Substantia nigra (tissue), 51 donors: ENCODE measurements at places on chromosomes 7 and 10.

GRCh38 chr10:91610444-91610843 is 22.4 kb downstream of the PPP1R3C start:
- no peak for DNase-seq

DNA sequence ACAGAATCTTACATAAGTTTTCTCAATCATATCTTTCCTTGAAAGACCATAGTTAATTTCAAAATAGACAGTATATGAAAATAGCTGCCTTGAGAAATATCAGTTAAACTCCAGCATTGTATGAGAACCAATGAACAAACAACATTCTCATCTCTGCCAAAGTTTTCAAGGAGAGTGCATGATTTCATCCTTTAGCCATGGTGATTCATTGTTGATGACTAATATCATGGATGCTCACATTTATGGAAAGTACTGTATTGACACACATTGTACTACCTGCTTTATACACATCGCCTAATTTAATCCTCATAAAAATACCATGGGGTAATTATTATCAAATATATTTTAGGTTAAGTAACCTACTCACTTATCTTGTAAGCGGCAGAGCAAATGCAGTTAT is 250.3 kb downstream of the CNTNAP2 start:
- no peak for DNase-seq

DNA sequence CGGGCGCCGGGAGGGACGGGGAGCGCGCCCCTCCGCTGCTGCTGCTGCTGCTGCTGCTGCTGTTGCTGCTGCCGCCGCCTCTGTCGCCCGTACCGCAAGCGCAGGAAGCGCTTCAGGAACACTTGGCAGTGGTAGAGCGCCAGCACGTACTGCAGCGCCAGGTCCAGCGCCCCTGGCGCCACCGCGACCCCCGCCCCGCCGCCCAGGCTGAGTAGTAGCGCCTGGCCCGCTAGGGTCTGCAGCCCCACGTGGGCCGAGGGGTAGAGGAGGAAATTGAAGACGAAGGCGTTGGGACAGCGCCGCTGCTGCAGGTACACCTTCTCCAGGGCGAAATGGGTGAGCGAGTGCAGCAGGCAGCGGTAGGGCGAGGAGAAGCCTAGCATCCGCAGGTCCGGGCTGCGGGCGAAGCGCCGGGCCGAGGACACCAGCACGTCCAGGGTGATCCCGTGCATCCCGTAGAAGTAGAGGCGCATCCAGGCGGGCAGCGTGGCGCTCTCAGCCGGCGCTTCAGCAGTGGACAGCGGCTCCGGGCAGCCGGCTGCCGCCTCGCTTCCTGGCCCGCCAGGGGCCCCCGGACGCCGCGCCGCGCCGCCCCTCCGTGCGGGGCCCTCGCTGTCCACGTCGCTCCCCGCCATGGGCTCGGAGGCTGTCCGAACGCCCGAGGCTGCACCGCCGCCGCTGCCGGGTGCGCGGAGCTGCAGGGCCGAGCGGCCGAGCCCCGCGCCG is at the start of gene TMEM229A:
TSS of gene TMEM229A (minus strand) at position 699 of the 726 bp plus-strand sequence. CDS start at position 635, 64 bp downstream.
- peak; percentile 68 for DNase-seq

DNA sequence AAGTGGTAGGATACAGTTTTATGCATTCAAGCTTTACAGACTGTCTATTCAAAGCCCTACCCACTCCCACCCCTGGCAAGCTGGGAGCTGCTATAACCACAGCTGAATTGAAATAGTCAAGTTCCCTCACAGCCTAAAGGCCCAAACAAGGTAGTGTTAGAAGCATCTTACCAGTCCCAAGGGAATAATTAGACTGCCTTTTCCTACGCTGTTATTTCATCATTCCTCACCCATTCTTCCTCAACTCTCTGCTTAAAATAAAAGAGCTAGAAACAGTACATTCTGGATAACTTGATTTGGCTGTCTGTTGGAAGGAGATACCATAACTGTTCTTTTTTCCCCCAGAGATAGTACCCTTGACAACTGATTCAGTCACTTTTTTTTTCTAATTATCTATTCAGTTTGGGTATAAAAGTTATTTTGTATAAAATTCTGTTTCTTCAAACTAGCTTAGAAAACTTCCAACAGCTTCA is 54.0 kb downstream of the RAPGEF5 start:
- no peak for DNase-seq

DNA sequence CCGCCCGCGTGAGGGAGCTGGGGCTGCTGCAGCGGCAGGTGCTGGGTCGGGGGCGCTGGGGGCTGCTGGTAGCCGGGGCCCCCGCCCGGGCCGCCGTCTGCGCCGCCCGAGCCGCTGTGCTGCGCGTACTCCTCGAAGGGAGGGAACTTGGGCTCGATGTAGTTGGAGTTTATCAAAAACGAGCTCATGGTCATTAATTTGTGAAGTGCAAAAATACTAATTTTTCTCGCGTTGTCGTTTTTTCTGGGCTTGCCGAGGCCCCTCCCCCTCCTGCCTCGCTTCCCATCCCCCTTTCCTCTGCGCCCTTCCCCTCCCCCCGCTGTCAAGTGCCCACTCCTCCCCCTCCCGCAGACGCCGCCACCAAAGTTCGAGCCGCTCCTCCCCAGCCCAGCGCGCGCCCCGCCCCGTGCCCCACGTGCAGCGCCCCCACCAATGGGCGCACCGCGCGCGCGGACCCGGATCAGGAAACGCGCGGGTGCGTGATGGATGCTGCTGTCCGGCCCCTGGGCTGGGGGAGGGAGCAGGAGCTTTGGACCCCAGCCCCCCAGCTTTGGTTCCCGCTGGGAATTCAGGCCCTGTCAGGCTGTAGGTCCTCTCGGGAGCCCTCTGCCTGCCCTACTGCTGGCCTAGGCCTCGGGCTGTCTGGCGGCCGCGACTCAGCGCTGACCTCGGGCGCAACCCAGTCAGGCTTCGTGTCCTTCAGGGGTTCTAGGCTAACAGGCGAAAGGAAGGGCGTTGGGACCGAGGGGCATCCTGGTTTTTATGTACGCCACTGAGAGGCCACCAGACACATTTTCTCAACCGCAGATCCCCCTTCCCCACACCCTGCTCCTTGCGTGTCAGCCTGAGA is at the start of gene HOXA4:
TSS of gene HOXA4 (minus strand) at position 218 of the 850 bp plus-strand sequence. CDS start at position 194, 24 bp downstream.
- DNase-seq = peak; percentile 42

DNA sequence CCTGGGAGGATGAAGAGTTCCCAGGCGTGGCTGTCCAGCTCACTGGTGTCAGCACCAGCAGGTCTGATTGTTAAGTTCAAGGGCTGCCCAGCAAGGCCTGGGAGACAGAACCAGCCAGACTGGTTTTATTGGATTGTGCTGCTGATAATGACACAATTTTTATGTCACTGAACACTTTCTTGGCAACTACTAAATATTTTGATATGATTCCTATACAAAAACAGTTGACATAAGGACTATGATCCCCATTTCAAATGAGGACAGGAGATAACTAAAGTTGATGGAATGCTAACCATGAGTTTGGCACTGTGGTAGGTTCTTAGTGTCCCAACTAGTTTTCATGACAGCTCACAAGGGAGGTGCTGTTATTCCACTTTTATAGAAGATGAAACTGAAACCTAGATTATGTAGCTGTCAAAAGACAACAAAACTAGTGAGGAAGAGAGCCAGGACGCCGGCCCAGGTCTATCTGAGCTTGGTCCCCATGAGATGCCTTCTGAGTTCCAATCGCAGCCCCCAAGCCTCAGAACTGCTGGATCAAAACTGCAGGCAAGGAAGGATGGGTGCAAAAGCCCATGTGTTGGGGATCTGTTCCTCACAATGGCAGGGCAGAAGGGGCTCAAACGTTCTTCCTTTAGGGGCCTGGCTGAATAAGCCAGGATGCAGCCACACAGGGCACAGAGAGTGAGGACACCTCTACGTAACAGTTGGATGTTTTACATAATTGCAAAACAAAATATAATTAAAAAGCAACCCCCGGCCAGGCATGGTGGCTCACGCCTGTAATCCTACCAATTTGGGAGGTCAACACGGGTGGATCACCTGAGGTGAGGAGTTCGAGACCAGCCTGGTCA is 52.8 kb downstream of the COBL start:
- DNase-seq = no peak

DNA sequence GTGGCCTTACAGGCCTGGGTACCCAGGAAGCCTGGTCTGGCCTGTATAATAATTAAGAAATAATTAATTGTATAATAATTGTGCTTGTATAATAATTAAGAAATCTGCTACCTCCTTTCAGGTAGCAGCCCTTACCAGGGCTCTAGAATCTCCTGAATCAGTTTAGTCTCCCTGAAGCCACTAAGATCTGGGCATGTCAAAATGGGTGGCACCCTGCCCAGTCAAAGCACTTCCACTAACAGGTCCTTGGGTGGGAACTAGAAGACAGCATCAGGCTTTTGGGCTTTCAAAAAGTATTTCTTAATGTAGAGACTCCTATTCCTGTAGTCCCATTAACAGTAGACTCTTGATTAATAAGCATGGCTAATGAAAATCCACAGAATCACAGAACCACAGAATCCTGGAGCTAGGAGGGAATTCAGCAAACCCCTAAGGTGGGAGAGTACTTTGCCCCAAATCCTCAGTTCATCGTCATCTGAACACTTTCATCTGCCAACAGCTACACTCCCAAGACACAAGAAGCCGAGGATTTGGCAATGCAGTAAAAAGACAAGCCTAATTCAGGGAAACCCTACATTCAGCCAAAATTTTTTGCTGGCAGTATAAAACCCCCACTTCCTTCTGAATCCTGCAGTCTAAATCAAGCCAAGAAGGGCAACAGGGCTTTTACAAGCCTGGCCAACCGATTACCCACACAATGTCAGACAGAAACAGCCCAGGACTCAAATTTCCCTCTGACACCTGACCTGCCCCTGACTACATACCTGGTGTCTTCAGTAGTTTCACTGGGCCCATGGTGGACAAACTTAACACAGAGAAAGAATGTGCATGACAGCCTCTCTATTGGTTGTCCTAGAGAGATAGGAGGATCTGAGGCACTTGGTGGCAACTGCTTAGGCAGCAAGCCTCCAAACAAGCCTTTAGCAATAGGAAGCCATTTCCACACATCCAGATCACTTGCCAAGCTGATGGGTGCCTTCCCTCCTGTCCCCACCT is 5.9 kb upstream of the IL6 start:
- DNase-seq = no peak

DNA sequence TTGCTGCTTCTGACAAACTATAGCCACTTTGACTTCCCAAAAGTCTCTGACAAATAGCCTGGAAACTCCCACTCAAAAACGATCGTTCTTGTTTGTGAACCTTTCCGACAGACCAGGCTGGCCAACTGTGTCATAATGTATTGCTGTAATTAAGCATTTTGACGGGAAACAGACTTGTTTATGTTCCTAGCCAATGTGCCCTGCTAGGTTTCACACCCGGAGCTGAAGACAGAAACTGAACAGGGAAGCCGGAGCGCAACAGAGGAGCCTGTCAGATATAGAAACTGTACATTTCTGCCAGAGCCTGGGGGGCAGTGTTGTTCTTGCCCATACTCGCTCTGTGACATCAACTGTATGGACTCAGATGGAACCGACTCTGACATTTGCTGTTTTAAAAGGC is 55.3 kb upstream of the C7orf33 start:
- no peak for DNase-seq

DNA sequence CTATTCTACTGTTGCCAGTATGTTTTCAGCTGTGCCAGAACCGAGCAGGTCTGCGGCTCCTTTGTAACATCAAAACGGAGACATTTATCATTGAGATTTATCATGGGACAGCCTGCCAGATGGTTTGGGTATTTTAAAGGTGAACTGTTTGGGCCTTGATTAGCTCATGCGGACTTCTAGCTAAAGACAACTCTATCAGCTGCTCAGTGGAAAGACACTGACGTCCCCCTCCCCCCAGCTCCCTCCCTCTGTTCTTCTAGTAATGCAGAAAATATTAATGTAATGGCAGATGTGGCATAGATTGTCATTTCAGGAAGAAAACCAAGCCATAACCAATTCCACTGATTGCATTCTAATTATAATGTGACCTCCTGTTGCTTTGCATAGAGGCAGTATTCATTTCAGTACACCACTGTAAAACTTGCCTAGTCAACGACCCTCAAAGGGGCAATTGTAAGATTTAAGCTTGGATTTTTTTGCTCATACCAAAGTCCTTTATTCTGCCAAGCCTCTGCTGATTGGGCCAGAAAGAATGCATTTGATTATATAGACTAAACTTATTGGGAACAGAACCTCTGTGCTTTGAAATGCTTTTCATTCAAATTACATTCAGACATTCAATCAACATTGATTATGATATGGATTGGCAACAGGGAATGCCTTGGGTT is 966.8 kb downstream of the LRMDA start:
- DNase-seq = no peak

DNA sequence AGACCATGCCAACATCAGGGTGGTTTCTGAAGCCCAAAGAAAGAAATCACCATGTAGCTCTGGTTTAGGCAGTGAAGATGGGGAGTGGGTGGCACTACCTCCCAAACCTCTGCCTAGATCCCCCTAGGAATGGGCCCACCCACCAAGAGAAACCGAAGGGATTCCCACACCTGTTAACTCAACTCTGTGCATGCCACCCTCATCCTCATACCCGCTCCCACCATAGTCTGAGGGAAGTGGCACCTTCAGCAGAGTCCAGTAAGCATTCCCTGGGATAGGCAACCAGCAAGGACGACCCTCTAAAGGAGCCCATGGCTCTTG is 1.7 kb upstream of the PLXNA4 start:
- no peak for DNase-seq

GRCh38 chr7:26843705-26844104 is 20.7 kb downstream of the SKAP2 start:
- no peak for DNase-seq

- no peak for DNase-seq
Measured at GRCh38 chr10:1158066-1158465, 101.9 kb downstream of the WDR37 start.

GRCh38 chr7:84188786-84189405 is 5.7 kb downstream of the SEMA3A start:
- no peak for DNase-seq

- no peak for DNase-seq
Measured at GRCh38 chr10:50508315-50509051, 115.3 kb downstream of the SGMS1 start.

DNA sequence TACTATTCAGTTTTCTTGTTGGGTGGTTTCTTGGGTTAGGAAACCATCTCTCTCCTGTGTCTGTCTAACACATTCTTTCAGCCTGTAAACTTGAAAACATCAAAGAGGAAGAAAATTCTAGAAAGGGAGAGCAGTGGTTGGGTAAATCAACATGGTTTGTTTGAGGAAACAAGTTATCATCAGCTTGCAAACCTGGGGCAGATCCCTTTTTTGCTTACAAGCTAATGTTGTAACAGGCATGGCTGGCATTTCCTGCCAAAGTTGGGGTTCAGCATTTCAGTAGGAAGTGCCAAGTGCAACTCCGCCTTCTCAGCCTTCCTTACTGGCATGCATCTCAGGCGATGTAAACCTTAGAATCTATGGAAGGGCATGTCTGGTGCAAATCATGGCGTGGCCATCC is 112.6 kb downstream of the EEPD1 start:
- DNase-seq = no peak

- no peak for DNase-seq
Measured at GRCh38 chr10:70122742-70123141, 9.9 kb downstream of the AIFM2 start.

GRCh38 chr10:87775766-87776165 is 42.3 kb downstream of the ATAD1 start:
- DNase-seq = no peak

GRCh38 chr10:97974526-97975525 is 55.6 kb downstream of the CRTAC1 start:
- peak; percentile 7 for DNase-seq
